ENCODE measurements at places on chromosomes 1 and 21. TPM values are rescaled to one million over a fixed set of nuclear protein-coding genes. Genes with fewer than 3 reads are reported as not detected.
A peak's percentile ranks its signal among the peaks of the same experiment; 100 is the strongest.

FAM131C gene
- not detected for total RNA-seq

HJV gene
- not detected for total RNA-seq

KRTAP7-1 gene
- not detected for total RNA-seq

RNPC3 gene
- 35.4 TPM for total RNA-seq

TMPRSS15 gene
- total RNA-seq: not detected

MPZ gene
- total RNA-seq: 2.5 TPM

CRNN gene
- not detected for total RNA-seq

NOTCH2 gene
- total RNA-seq: 97.3 TPM

DNA sequence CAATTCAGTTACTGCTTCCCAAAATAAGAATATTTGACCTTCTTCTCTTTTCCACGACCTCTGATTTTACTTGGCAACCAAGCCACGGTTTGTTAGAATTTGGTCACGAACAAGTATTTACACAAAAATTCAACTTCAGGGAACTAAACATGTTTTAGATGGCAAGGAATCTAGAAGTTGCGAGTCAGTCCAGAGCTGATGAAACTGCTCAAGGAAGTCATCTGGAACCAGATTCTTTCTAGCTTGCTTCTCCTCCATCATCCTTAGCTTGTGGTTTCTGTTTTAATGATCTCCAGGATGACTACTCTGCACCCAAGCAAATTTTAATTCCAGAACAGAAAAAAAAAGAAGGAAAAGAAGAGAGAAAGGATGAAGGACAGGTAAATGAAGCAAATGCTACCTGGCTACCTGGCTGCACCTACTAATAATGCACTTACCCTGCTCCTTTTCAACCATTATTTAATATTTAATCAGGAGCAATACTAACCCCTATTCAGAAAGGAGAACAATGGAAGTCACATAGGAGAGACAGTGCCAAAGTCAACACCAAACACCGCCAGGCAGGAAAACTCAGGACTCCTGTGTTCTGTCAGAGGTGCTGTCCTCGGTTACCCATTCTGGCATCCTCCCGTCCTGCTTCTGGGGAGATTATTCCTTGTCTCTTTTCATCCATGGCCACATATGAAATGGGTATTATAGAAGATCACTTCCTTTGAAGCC is 54.2 kb upstream of the RGS7 start:
- no peaks in the 10 kb centered on the region for H3K36me3 ChIP-seq
- no peak overlapping the region for H3K4me3 ChIP-seq
- peaks cover 3% of the 10 kb centered on the region for H3K27me3 ChIP-seq
- H3K4me1 ChIP-seq: no peaks in the 10 kb centered on the region
- H3K27ac ChIP-seq: no peak overlapping the region
- no peak for DNase-seq

DNA sequence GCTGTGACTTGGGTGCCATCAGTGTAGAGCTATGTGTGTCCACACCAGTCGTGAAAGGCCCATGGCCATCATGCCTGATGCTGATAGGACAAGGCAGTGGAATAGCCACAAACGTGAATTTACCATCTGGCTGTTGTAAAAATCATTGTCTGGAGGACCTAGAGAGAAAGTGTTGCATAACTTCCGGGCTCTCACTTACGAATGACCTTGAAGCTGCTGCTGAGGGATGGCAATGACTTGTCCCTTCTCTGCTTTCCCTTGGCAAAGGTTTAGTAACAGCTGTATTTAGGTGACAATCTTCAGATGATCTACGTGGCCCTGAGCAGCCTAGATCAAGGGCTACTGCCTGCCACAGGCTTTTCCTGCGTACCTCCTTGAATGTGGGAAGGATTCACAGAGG is 5.8 kb downstream of the ATP1B1 start:
- H3K4me1 ChIP-seq: peaks cover 36% of the 10 kb centered on the region
- H3K36me3 ChIP-seq: peaks cover 24% of the 10 kb centered on the region
- H3K4me3 ChIP-seq: no peak overlapping the region
- DNase-seq: no peak

DNA sequence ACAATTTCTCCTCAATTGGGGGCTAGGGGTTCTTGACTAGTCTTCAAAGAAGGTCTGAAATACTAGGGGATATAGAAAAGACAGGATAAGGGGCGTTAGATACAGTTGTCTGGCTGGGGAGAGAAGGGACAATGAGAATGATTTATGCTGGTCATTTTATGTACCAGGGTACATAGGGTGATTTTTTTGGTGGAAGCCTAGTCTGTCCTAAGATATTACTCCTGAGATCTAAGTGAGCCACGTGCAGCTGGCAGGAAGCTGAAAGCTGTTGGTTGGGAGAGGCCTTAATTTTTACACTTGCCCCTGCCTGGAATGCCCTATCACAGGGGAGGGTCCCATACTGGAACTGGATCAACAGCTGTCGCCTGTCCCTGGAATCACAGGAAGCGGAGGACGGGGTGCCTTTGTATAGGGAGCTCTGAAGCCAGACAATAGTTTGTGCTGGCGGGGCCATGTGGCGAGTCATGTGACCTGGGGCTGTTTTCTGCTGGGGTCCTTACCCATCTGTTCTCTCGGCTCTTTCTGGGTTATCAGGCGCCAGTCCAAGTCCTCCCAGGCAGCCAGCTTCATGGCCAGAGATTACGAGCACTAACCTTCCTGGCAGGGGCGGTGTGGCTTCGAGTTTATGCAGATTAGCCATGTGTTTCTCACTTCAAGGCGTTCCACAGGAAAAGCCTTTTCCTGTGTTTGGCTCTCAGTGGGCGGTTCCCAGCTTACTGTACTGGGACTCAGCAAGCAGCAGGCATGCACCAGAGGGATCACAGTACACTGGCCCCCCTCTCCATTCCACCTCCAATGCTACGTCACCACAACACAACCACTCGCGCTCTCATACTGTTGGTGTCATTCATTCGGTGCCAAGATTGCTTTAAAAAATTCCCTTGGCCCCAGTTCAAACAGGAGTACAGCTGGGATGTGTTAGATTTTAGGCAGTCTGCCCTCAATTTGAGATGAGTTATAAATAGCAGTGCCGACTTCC is 27.5 kb downstream of the ARID1A start:
- H3K27ac ChIP-seq: peak overlapping the region; percentile 63
- H3K4me3 ChIP-seq: no peak overlapping the region
- H3K27me3 ChIP-seq: no peaks in the 10 kb centered on the region
- peaks cover 95% of the 10 kb centered on the region for H3K4me1 ChIP-seq
- H3K36me3 ChIP-seq: no peaks in the 10 kb centered on the region

- H3K27ac ChIP-seq: no peak overlapping the region
- H3K4me3 ChIP-seq: peak overlapping the region; percentile 53
- H3K36me3 ChIP-seq: no peaks in the 10 kb centered on the region
- DNase-seq: no peak
- peaks cover 14% of the 10 kb centered on the region for H3K4me1 ChIP-seq
- peaks cover 4% of the 10 kb centered on the region for H3K27me3 ChIP-seq
Observed at GRCh38 chr1:24322470-24323177, 3.5 kb downstream of the GRHL3 start.

- no peaks in the 10 kb centered on the region for H3K4me1 ChIP-seq
- H3K27me3 ChIP-seq: no peaks in the 10 kb centered on the region
- H3K36me3 ChIP-seq: no peaks in the 10 kb centered on the region
- H3K27ac ChIP-seq: no peak overlapping the region
- no peak for DNase-seq
Observed at GRCh38 chr1:214445831-214446614, 105.4 kb downstream of the PTPN14 start.

DNA sequence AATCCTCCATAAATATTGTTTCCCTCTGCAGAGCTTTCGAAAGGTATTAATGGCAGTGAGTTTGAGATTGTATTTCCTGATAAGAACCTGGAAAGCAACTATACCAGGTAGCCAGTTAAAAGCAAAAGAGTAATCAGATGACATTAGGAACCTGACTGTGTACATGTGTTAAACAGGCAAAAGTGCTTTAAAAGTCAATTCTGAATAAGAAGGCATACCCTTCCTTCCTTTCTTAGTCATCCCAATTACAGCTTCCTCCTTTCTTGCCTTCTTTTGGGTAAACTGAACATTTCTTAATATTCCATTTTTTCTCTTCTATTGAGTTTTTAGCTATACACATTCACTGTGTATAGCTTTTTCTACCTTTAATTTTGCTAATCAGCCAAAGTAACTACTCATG is 144.7 kb downstream of the ZNF281 start:
- H3K36me3 ChIP-seq: no peaks in the 10 kb centered on the region
- no peaks in the 10 kb centered on the region for H3K4me1 ChIP-seq
- no peaks in the 10 kb centered on the region for H3K27me3 ChIP-seq

- H3K27me3 ChIP-seq: no peaks in the 10 kb centered on the region
- peaks cover 15% of the 10 kb centered on the region for H3K4me1 ChIP-seq
- peak overlapping the region; percentile 96 for H3K4me3 ChIP-seq
- no peak for DNase-seq
- peaks cover 16% of the 10 kb centered on the region for H3K36me3 ChIP-seq
Observed at GRCh38 chr1:220093361-220094015, 444 bp upstream of the IARS2 start.

GRCh38 chr1:22121421-22121911 is 21.4 kb downstream of the WNT4 start:
- H3K27me3 ChIP-seq: no peaks in the 10 kb centered on the region
- H3K4me3 ChIP-seq: no peak overlapping the region
- peaks cover 3% of the 10 kb centered on the region for H3K4me1 ChIP-seq
- no peak for DNase-seq
- no peak overlapping the region for H3K27ac ChIP-seq

- H3K27ac ChIP-seq: no peak overlapping the region
- peaks cover 11% of the 10 kb centered on the region for H3K4me1 ChIP-seq
- H3K4me3 ChIP-seq: no peak overlapping the region
- no peaks in the 10 kb centered on the region for H3K27me3 ChIP-seq
Observed at GRCh38 chr21:15206514-15206913, 141.7 kb upstream of the NRIP1 start.

DNA sequence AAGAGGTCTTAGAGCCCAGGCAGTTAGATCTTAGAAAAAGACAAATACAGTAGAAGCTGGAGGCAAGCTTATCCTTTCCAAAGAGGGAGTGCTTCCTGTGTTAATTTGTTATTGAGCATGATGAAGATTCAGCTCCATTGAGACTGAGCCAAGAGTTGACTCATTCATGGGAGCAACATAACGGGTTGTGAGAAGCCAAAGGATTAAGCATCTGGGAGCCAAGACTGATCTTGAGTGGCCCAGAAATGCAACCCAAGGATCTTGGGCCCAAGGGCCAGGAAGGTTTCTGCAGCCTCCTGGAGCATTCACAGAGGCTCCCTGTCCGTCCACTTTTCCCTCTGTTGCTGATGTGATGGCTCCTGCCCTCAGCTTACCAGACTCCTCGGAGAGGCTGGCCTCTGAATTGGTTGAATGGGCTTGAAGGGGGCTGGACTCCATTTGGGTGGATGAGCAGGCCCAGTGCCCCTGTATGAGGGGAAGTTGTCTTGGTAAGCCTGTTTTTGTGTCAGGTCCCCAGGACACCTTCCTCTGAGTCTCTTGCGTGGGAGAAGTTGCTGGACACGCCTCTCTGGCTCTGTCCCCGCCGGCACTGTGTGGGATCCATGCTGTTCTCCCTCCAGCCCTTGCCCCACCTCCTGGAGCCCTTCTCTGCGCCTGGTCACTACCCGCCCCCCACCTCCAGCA is 42.4 kb downstream of the PDE9A start:
- no peaks in the 10 kb centered on the region for H3K36me3 ChIP-seq
- no peaks in the 10 kb centered on the region for H3K4me1 ChIP-seq
- peak; percentile 46 for DNase-seq

DNA sequence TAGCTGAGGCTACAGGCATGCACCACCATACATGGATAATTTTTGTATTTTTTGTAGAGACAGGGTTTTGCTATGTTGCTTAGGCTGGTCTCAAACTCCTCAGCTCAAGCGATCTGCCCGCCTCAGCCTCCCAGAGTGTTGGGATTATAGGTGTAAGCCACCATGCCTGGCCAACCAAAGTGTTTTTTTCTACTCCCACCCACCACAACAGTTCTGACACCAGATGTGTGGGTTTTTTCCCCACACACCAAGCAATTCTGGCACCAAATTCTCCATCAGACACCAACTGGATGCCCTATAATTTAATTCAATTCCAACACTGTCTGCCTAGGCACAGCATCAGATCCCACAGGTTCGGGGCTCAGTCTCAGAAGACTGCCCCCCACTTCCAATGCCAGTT is 20.6 kb upstream of the KLHDC8A start:
- H3K4me3 ChIP-seq: no peak overlapping the region
- peaks cover 21% of the 10 kb centered on the region for H3K4me1 ChIP-seq
- DNase-seq: no peak
- H3K36me3 ChIP-seq: no peaks in the 10 kb centered on the region
- no peaks in the 10 kb centered on the region for H3K27me3 ChIP-seq

GRCh38 chr1:92376345-92376744 is 77.5 kb downstream of the RPAP2 start:
- H3K4me1 ChIP-seq: no peaks in the 10 kb centered on the region
- H3K27ac ChIP-seq: no peak overlapping the region
- H3K4me3 ChIP-seq: no peak overlapping the region
- peaks cover 9% of the 10 kb centered on the region for H3K36me3 ChIP-seq
- DNase-seq: no peak

- H3K27me3 ChIP-seq: no peaks in the 10 kb centered on the region
- H3K4me3 ChIP-seq: no peak overlapping the region
- H3K4me1 ChIP-seq: no peaks in the 10 kb centered on the region
Observed at GRCh38 chr1:213499444-213499843, 448.4 kb downstream of the RPS6KC1 start.

GRCh38 chr1:119220991-119221390 is 80.5 kb upstream of the WARS2 start:
- no peak overlapping the region for H3K27ac ChIP-seq
- no peak for DNase-seq
- no peaks in the 10 kb centered on the region for H3K4me1 ChIP-seq
- no peaks in the 10 kb centered on the region for H3K27me3 ChIP-seq

GRCh38 chr1:51559064-51559500 is 40.0 kb upstream of the EPS15 start:
- H3K27me3 ChIP-seq: no peaks in the 10 kb centered on the region
- no peak for DNase-seq
- no peak overlapping the region for H3K4me3 ChIP-seq
- no peaks in the 10 kb centered on the region for H3K36me3 ChIP-seq
- H3K27ac ChIP-seq: no peak overlapping the region
- H3K4me1 ChIP-seq: no peaks in the 10 kb centered on the region

DNA sequence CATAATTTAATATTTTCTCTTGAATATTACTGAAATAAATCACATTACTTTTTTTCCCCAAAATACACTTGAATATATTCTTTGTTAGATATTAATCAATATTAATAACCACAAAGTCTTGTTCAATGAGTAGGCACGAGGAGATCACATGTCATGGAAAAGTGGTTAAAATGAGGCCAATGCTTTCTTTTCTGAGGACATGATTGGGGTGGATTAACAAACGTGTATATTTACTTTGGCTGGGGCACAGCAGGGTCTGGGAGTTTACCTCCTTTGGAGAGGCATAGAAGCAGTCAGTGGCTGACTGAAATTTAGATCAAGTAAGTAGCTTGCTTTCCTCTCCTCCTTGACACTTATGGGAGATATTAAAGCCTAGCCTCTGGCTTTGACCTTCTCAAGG is 664.3 kb upstream of the B3GALT2 start:
- no peaks in the 10 kb centered on the region for H3K4me1 ChIP-seq
- no peak for DNase-seq
- H3K4me3 ChIP-seq: no peak overlapping the region
- no peak overlapping the region for H3K27ac ChIP-seq
- no peaks in the 10 kb centered on the region for H3K27me3 ChIP-seq

- no peak for DNase-seq
- H3K27ac ChIP-seq: no peak overlapping the region
- H3K27me3 ChIP-seq: no peaks in the 10 kb centered on the region
- H3K36me3 ChIP-seq: peaks cover 23% of the 10 kb centered on the region
- no peaks in the 10 kb centered on the region for H3K4me1 ChIP-seq
- H3K4me3 ChIP-seq: no peak overlapping the region
Observed at GRCh38 chr1:113654883-113655282, 104.4 kb downstream of the PHTF1 start.

All from upper lobe of right lung (tissue), 1 donor.